ENCODE measurements at places on chromosomes 5 and 9. TPM values are rescaled to one million over a fixed set of nuclear protein-coding genes. Genes with fewer than 3 reads are reported as not detected.

MLANA gene
- polyA plus RNA-seq = not detected

F12 gene
- polyA plus RNA-seq = 2.5 TPM

CCDC183 gene
- 66.4 TPM for polyA plus RNA-seq

DNA sequence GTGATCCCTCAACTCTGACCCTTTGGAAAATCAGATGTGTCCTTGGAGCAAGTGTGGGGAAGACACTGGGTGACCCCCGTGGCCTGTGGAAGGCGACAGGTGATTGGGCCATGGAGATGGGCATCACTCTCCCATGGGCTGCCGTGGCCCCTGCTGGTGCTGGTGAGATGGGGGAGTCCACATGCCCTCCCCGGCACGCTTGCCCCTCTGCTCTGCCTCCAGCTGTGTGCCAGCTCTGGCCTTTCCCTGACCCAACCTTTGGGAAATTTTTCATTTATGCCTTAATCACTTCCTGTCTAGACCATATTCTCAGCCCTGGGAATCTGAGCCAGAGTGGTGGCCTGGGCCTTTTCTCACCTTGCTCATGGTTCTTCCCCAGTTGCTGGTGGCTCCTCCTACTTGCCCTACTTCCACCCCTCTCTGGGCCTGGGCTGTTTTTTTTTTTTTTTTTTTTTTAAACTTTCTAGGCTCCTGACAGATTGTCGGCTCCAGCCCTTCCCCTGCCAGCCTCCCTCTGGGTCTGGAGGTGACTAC is 56.6 kb downstream of the RGS3 start:
- H3K36me3 ChIP-seq = peaks cover 32% of the 10 kb centered on the region
- H3K4me1 ChIP-seq = peaks cover 26% of the 10 kb centered on the region
- H3K4me3 ChIP-seq = no peak overlapping the region

DNA sequence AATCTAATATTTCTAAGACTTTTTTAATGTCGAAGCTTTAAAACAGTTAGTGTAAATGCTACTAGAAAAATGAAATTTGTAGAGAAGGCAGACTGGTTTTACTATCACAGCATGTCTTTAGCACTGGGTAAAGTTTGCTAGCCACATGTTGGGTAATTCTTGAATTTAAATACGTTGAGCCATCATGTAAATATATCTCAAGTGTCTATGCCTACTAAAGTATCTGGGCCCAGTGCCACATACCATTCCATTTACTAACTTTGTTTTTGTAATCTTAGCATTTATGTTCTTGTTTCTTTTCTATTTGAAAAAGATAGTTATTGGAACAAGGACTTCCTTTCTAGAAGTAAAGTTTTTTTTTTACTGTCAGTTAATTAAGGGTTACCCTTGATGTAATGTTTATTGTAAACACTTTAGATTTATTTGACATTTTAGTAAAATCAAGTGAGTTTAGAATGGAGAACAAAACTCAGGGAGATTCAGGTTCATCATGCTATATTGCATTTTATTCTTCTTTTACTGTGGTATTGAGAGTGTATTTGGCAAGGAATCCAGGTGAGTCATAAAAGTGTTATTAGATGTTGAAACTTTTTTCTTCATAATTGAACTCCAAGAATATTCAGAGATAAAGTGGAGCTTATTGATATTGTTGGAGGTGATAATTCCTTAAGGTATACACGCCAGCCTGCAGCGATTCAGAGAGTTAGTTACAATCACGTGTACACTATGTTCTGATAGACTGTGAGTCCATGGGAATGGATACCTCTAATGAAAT is 182.4 kb downstream of the CCDC171 start:
- H3K27me3 ChIP-seq = no peaks in the 10 kb centered on the region
- H3K4me1 ChIP-seq = peaks cover 20% of the 10 kb centered on the region
- H3K36me3 ChIP-seq = no peaks in the 10 kb centered on the region
- no peak overlapping the region for H3K27ac ChIP-seq

DNA sequence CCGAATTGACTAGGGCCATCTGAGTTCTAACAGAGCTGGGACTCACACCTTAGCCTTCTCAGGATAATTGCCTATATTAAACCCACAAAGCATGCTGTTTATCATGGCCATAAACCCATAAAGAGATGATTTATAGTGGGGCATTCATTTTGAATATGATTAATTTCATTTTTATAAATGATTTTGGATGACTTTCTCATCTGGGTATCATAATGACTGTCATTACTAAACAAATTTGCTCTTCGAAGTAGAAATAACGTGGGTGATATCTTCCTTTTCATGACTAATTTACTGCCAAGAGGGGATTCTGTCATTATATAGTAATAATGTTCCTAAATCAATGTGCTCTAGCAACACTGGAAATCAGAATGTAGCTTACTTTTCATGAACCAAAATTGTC is 498.2 kb downstream of the CDH12 start:
- no peak for DNase-seq
- no peaks in the 10 kb centered on the region for H3K36me3 ChIP-seq
- no peaks in the 10 kb centered on the region for H3K27me3 ChIP-seq
- H3K4me1 ChIP-seq = no peaks in the 10 kb centered on the region
- no peak overlapping the region for H3K4me3 ChIP-seq
- no peak overlapping the region for H3K27ac ChIP-seq

- H3K4me1 ChIP-seq = no peaks in the 10 kb centered on the region
- no peak overlapping the region for H3K4me3 ChIP-seq
- H3K27ac ChIP-seq = no peak overlapping the region
- no peaks in the 10 kb centered on the region for H3K36me3 ChIP-seq
These were observed 517.0 kb downstream of the AGTPBP1 start for GRCh38 chr9:85224729-85225128.

- DNase-seq = no peak
- no peak overlapping the region for H3K4me3 ChIP-seq
- H3K27me3 ChIP-seq = 0 out of 3 replicates have a peak, but pooled peaks cover 3% of the 10 kb centered on the region
These were observed 34.9 kb upstream of the FST start for GRCh38 chr5:53445569-53445968.

- peaks cover 1% of the 10 kb centered on the region for H3K27me3 ChIP-seq
- DNase-seq = no peak
- H3K4me1 ChIP-seq = no peaks in the 10 kb centered on the region
- H3K36me3 ChIP-seq = no peaks in the 10 kb centered on the region
These were observed 137.4 kb downstream of the GAS1 start for GRCh38 chr9:86809759-86810367.

- H3K27me3 ChIP-seq = no peaks in the 10 kb centered on the region
- DNase-seq = no peak
- H3K27ac ChIP-seq = no peak overlapping the region
- H3K4me1 ChIP-seq = peaks cover 59% of the 10 kb centered on the region
These were observed 25.2 kb downstream of the SKP2 start for GRCh38 chr5:36177154-36177553.

- H3K27ac ChIP-seq = no peak overlapping the region
- H3K4me3 ChIP-seq = no peak overlapping the region
- H3K4me1 ChIP-seq = no peaks in the 10 kb centered on the region
- no peaks in the 10 kb centered on the region for H3K36me3 ChIP-seq
- no peaks in the 10 kb centered on the region for H3K27me3 ChIP-seq
These were observed 338.6 kb downstream of the PTPRD start for GRCh38 chr9:10274175-10274574.

GRCh38 chr5:146069780-146070099 is 35.6 kb downstream of the PLAC8L1 start:
- no peaks in the 10 kb centered on the region for H3K36me3 ChIP-seq
- no peaks in the 10 kb centered on the region for H3K27me3 ChIP-seq
- no peak for DNase-seq
- peaks cover 8% of the 10 kb centered on the region for H3K4me1 ChIP-seq
- H3K4me3 ChIP-seq = no peak overlapping the region

GRCh38 chr5:16350816-16351215 is 114.8 kb downstream of the ZNF622 start:
- no peaks in the 10 kb centered on the region for H3K36me3 ChIP-seq
- no peak overlapping the region for H3K4me3 ChIP-seq
- no peak overlapping the region for H3K27ac ChIP-seq
- H3K27me3 ChIP-seq = no peaks in the 10 kb centered on the region
- DNase-seq = no peak
- H3K4me1 ChIP-seq = no peaks in the 10 kb centered on the region

DNA sequence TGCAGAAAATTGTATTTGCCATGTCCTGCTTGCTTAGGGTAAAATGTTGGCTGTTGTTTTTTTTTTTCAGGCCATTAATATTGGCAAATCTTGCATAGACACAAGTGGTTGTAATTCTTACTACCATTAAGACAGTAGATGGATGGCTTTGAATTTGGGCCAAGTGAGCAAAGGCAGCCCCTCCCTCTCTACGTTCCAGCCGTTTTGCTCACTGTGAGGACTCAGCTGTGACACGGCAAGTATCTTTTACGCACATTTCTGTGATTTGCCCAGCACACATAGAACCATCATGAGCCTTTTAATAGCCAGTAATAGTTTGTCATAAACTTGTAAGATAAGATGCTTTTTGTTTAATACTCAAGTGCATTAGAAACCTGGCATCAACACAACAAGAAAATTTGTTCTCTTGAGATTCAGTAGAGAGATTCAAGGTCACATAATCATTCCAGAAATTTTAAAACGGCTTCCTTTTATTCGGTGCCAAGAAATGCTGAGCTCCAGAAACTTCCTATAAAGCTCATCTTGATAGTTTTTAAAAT is 205.2 kb upstream of the ADCY2 start:
- H3K4me3 ChIP-seq = no peak overlapping the region
- H3K36me3 ChIP-seq = no peaks in the 10 kb centered on the region
- no peak for DNase-seq
- no peaks in the 10 kb centered on the region for H3K27me3 ChIP-seq

GRCh38 chr5:93874080-93874479 is 132.7 kb upstream of the POU5F2 start:
- DNase-seq = no peak
- no peaks in the 10 kb centered on the region for H3K27me3 ChIP-seq
- no peaks in the 10 kb centered on the region for H3K36me3 ChIP-seq
- no peak overlapping the region for H3K27ac ChIP-seq
- no peak overlapping the region for H3K4me3 ChIP-seq
- H3K4me1 ChIP-seq = no peaks in the 10 kb centered on the region

DNA sequence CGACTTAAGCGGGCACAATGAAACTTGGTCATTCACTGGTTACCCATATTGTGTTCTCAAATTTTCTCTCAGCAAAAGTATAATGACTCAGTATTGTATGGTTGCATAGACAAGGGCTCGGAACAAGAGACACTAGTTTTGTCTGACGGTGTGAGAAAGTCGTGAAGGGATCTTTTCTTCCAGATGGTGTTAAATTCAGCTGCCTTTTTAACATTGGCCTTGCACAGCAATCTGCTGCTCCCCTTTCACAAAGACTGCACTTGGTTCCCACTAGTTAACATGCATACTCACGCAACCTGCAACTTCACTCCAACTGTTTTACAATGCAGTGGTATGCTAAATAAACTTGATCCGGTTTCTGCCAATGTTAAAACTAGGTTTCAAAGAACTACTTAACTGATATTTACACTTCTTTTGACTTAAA is 219.2 kb downstream of the MEF2C start:
- peaks cover 16% of the 10 kb centered on the region for H3K4me1 ChIP-seq
- no peak for DNase-seq
- peaks cover 4% of the 10 kb centered on the region for H3K27me3 ChIP-seq
- no peaks in the 10 kb centered on the region for H3K36me3 ChIP-seq
- H3K4me3 ChIP-seq = no peak overlapping the region

DNA sequence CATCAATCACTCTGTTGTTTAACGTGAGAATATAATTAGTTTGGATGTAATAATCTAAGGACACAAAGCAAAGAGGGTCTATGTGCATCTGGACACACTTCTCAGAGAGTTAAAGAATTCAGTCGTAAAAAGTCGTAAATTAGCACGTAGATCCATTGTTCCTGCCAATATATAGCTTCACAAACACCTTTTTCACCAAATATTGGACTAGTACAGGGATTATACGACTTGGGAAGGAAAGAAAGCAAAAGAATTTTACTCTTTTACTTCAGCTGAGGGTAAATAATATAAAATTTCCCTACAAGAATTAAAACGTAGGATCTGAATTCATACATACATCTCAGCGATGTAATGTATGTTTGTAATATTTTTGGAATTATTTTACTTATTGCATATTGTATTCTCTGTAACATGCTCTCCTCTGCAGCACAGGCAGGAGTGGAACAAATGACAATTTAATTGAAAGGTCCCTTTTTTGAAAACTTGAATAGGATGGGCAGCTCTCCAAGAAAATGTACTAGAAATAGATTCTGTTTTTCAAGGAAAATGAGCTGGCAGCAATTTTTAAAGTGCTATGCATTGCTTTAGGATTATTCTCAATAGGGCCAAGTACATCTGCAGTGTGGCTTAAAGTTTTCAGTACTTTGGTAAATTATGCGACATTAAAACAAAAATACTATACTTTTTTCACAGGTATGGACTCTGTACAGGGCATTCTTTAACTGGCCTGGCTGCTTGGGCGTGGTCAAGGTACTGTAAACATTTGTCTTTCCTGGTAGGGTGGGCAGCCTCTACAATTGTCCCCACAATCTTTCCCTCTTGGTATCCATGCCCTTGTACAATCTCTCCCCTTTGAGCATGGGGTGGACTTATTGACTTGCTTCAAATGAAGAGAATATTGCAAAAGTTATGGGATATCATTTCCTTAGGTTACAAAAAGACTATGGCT is 39.7 kb upstream of the HSD17B4 start:
- no peaks in the 10 kb centered on the region for H3K36me3 ChIP-seq
- 0 out of 2 replicates have a peak, but pooled peaks cover 1% of the 10 kb centered on the region for H3K27me3 ChIP-seq
- H3K27ac ChIP-seq = no peak overlapping the region
- H3K4me1 ChIP-seq = peaks cover 15% of the 10 kb centered on the region
